Heart right ventricle (tissue), 16 donors: ENCODE measurements at places on chromosomes 13 and 19. TPM values are rescaled to one million over a fixed set of nuclear protein-coding genes. Genes with fewer than 3 reads are reported as not detected.

The ZNF99 gene
- polyA plus RNA-seq, result 0.04 TPM

The KLK12 gene
- not detected for polyA plus RNA-seq

The SUGP2 gene
- polyA plus RNA-seq, result 85.2 TPM

DNA sequence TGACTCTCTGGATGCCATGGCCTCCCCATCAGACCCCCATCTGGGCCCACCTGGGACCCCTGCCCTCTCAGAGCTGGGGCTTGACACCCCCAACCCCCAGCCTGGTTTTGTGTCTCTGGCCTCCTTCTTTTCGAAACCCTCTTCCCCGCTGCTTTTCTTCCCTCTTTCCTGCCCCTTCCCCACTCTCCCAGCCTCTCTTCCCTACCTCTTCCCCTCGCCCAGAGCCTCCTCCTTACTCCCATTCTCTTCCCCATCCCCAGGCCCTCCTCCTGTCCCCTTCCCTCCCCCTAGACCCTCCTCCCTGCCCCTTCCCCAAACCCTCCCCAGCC, 2.1 kb downstream of the TNFSF9 start:
- DNase-seq, result no peak

DNA sequence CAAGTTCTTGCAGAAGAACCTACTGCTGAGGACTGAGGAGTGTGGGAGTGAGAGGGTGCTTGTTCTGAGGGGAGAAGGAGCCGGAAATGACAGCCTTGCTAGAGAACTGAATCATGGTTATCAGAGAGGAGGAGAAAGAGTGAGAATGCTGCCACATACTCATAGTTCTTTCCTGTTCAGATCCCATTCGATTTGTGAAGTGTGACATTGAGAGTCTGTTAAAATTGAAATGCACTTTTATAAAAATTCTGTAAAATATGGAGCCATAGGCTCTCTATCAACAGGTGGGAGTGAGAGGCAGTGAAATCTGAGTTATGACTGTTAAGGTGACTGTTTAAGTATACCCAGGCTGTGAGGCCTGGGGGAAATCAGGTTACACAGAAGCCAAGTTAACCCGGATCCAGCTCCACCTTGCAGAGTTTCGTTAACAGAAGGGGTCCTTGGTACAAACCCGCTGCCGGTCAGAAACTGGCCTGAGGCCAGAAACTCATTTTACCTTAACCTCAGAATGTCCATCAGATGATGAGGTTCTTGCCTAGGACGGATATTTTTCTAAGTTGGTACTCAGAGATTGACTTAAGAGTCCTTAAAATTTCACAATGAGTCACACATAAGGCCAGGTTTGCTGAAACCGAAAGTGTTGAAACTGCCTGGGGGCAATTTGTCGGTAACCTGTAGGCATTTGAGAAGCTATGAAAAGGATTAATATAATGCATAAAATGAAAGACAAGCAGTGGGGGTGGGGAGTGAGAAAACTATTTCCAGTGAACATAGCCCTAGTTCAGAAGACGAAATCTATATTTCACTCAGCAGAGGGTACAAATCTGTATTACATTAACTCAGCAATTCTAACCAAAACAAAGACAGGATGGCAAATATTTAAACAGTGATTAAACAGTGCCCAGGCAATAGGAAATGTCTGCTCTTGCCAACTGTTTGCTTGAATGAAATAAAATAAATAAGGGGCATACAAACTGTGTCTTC, 350.5 kb downstream of the KCNRG start:
- DNase-seq, result no peak

DNA sequence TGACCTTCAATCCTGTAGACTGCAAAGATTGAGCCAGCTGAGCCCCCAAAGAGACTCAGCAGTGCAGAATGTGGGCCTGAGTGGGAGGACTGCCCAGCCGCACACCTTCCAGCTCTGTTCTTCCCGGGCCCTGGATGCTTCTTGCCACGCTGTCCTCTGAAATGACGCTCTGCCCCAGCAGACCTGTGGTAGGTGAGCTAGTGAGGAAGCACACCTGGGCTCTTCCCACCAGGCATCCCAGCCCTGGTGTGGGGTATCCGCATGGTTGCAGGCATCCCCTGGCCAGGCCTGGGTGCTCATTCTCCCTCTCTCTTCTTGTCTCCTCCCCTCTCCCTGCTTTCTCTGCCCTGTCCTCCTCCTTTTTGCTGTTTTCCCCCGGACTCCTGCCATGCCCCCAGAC, 9.8 kb upstream of the MZF1 start:
- DNase-seq, result no peak

GRCh38 chr19:30916238-30916637, 433.0 kb downstream of the TSHZ3 start:
- DNase-seq, result no peak

GRCh38 chr13:23876265-23876664, 12.9 kb downstream of the MIPEP start:
- no peak for DNase-seq

DNA sequence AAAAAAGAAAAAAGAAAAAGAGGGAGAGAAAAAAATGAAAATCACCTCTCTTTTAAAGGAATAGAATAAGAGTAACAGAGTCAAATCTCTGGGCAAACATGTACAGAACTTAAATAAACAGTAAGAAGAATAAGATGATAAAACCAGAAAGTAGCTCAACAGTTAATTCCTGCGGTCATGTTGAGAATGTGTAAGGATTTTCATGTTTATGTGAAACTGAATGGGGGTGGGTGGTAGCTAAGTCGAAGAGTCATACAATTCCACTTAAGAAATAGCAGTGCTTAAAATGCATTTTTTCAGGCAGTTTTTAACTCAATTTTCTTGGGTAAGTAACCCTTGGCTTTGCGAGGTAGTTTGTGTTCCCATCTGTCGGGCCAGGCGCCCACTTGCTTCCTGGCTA, 60.9 kb downstream of the PEX11G start:
- no peak for DNase-seq

DNA sequence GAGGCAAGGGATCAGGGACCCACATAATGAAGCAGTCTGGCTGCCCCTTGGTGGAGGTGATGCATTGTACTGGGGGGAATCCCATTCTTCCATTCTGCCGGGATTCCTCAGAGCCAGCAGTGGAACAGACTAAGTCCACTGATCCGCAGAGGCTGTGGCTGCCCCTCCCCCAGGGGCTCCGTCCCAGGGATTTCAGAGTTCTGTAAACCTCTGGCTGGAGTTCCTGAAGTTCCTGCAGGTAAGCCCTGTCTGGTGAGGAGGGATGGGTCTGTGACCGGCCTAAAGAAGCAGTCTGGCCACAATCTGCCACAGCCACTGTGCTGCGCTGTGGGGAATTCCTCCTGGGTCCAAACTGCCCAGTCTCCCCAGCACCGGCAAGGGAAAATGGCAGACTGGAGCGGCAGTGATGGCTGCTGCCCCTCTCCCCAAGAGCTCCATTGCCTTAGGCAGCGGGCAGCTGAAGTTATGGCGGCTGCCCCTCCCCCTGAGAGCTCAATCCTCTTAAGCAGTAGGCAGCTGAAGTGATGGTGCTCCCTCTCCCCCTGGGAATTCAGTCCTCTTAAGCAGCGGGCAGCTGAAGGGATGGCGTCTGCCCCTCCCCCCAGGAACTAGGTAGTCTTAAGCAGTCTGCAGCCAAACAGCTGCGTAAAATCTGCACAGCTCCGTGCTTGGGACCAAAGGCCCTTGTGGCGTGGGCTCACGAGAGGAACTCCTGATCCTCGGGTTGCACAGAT, 155.7 kb downstream of the PCDH17 start:
- DNase-seq, result no peak

- no peak for DNase-seq
Measured at GRCh38 chr13:61286148-61286745, 129.4 kb downstream of the PCDH20 start.

GRCh38 chr13:25231517-25231916, 55.8 kb downstream of the MTMR6 start:
- no peak for DNase-seq

- no peak for DNase-seq
Measured at GRCh38 chr13:61664801-61665705, 249.4 kb upstream of the PCDH20 start.
